ENCODE measurements at places on chromosomes 3 and 15.
A peak's percentile ranks its signal among the peaks of the same experiment; 100 is the strongest.

GRCh38 chr3:99625237-99625622, 13.2 kb upstream of the COL8A1 start:
- no peak for DNase-seq

- no peak for DNase-seq
Measured at GRCh38 chr3:63607716-63608115, 44.8 kb upstream of the SNTN start.

- no peak for DNase-seq
Measured at GRCh38 chr15:67002368-67002767, 63.0 kb upstream of the SMAD3 start.

DNA sequence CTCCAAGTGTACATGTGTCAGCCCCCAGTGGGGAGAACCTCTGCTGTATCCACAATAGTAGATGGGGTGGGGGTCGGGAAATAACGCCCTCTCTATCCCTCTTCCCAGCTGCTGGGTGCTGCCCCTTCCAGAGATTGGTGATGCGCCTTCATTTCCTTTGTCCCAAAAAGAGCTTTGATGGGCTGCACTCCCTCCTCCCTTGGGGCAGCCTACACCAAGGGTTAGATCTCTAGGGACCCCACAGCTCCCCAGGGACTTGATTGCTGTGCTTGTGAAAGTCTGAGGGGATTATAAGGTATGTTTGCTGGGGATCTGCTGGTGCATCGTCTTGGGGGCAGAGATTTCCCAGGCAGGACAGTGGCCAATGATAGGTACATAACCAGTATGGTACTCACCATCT, 105.3 kb downstream of the UNC13C start:
- no peak for DNase-seq

DNA sequence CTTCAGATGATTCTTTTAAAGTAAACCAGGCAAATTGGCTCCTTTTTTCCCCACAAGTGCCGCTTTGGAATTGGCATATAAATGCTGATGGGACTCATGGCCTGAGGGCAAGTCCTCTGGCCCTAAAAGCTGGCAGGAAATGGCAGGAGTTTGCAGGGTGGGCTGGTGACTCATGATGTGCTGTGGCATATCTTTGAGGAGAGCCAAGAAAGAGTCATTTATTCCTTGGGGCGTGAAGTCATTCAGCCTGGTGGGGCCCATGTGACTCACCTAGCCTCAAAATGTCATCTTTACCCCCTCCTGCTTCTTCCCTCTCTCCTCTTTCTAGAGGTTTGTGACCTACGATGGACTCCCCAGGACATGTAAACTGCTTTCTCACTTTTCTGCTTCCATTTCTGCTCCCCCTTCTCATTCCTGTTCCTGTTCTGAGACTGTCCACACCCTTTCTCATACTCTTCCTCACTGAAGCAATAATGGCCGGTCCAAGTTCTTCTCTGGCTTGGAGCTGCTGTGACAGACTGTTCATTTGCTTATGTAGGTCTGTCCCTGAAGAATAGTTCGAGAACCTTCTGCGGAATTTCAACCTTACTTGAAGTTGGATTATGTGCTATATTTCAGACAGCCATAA, 326.1 kb downstream of the SATB1 start:
- DNase-seq, result peak; percentile 46

DNA sequence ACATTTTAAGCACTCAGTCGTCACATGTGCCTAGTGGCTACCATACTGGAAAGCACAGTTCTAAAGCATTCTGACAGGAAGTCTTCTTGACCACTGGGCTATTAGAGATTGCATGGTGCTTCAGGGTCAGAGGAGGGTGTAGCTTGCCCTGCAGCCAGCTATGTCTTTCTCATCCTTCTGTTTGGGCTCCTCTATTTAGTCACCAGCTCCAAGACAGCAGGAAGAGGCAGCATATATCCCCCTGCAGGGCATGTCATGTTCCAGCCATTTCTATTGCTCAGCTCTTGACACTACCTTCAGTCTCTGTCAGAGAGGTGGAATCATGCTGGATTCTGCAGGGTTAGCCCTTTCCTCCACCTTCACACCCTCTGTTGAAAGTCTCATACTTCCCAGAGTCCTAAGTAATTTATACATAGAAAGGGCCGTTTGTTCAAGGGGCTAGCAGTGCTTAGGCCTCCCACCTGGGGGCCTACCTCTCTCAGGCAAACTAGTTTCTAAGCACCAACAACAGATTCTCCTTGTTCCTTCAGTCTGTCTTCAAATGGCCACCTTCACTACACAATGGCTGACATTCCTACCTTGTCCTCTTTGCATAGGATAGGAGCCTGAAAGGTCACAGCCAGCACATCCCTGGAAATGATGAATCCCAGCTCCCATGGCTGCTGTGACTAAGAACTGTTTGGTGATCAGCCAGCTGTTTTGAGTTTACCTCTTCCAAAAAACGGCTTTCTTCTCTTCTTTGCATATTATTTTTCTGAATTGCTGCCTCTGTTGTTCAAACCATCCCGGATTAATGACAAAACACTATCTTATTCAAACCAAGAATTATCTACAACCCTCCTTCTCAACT, 115.7 kb upstream of the BFSP2 start:
- no peak for DNase-seq

GRCh38 chr15:45604326-45604725, 17.1 kb downstream of the BLOC1S6 start:
- no peak for DNase-seq

GRCh38 chr15:70056091-70056680, 41.5 kb downstream of the TLE3 start:
- no peak for DNase-seq

DNA sequence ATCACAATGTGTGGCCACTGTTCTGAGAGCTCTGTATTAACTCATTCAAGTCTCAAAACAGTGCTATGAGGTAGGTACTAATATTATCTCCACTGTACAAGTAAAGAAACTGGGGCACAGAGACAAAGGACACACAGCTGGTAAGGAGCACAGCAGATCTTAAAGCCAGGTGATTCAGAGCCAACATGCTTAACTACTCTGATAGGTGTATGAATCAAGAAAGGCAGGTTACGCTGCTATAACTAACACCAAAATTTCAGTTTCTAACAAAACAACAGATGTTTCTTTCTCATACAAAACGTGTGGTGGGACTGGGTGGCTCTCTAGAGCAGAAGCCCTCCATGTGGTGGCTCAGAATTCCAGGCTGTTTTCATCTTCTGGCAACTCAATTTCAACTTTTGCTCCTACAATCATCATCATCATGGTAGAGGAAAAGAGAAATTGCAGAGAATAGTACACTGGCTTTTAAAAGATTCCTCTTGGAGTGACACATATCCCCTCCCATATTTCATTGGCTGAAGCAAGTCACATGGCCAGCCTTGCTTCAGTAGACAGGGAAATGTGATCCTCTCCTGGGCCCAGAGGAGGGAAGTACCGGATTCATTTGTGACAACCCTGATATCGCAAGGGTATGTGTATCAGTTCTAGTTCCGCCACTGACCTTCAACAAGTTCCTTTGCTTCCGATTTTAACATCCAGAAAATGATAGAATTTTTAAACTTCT, 126.2 kb upstream of the PTX3 start:
- no peak for DNase-seq

- DNase-seq, result no peak
Measured at GRCh38 chr3:152051501-152052404, 178.3 kb downstream of the SUCNR1 start.

- no peak for DNase-seq
Measured at GRCh38 chr15:69593981-69594966, 141.7 kb downstream of the RPLP1 start.

GRCh38 chr3:36730966-36731365, 33.4 kb downstream of the DCLK3 start:
- DNase-seq, result no peak

- DNase-seq, result peak; percentile 56
Measured at GRCh38 chr15:95266451-95267061, 1035.2 kb downstream of the MCTP2 start.

- no peak for DNase-seq
Measured at GRCh38 chr3:183827809-183828537, 2.6 kb upstream of the MAP6D1 start.

DNA sequence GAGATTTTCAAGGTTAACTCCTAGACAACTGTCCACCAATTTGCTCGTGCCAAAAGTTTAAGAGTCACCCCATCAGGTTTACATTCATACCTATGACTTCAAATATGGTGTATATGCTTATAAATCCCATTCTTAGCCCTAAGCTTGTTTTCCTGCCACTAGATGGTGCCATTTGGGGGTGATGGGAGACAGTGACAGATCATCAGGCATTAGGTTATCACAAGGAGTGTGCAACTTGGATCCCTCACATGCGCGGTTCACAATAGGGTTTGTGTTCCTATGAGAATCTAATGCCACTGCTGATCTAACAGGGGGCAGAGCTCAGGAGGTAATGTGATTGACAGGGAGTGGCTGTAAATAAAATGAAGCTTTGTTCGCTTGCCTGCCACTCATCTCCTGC, 182.7 kb downstream of the CNTN6 start:
- no peak for DNase-seq

GRCh38 chr15:47750030-47750739, 32.9 kb downstream of the SEMA6D start:
- peak; percentile 45 for DNase-seq

DNA sequence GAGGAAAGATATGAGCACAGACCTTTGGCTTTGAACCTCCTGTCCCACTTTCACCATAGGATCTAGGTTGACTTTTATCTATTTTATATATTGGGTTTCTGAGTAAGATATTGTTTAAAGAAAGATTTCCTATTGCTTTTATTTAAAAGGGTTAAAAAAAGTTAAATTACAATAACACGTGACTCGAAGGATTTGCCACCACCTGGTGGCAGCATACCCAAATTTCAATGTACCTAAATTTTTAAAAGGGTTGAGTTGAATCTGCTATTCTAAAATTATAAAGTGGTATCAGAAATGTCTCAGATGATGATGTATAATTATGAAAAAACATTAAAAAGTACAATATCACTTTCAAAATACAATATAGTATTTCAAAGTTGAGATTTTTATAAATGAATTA, 368.4 kb downstream of the MECOM start:
- no peak for DNase-seq

DNA sequence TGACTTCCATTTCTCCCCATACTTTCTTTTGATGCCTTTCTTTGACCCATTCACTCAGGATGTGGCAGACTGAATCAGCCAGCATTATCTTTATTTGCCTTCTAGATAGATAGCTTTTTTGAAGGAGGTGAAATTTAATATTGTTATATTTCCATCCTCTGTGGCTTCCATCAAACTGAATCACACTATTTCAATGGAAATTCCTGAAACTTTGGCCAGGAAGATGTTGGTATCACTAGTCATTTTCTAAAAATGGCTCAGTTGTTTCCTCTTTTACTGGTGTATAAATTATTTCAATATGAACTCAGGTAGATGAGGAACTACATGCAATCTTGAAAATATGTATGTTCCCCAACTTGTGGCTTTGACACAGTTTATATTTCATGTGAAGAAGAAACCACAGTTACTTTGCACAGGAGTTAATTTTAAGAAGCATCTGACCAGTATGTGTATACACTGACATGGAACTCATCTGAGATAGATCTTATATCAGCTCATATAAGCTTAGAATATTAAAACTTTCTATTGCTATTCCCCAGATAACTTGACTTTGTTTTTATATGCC, 248.3 kb downstream of the CGGBP1 start:
- no peak for DNase-seq

DNA sequence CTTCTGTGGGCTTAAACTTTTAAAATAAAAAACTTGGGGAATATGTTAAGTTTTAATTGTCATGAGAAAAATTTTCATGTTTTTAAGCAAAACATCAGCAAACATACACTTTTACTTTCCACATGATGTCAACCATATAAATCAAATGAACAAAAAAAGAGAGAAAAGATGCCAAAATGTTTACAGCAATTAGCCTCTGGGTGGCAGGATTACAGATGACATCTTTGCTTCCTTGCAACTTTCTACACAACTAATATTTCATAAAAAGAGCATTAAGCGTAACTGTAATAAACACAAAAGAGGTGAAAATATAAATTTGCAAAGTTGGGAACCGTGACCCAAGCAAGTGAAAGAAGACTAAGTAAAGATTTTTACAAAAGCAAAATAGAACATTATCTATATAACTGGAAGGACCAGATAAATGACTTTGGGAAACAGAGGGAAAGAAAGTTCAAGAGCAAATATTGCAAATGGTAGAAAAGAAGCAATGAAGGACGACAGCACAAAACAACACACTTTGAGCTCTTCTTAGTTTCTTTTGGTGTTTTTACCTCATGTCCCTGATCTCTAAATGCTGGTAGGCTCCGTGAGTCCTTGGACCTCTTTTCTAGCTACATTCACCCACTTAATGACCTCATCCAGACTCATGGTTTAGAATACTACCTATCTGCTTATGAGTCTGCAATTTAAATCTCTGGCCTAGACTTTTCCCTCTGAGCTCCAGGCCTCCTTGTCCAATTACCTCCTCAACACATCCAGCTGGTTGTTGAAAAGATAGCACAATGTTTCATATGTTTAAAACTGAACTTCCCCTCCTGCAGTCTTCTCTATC, 9.4 kb downstream of the TP53BP1 start:
- DNase-seq, result no peak

- DNase-seq, result peak; percentile 50
Measured at GRCh38 chr3:179967622-179968021, 69.1 kb downstream of the PEX5L start.

All from AG04449 (cell line).